ENCODE measurements at places on chromosomes 11 and 22.

GRCh38 chr11:23569547-23569946 is 709.3 kb upstream of the CCDC179 start:
- no peak for DNase-seq

DNA sequence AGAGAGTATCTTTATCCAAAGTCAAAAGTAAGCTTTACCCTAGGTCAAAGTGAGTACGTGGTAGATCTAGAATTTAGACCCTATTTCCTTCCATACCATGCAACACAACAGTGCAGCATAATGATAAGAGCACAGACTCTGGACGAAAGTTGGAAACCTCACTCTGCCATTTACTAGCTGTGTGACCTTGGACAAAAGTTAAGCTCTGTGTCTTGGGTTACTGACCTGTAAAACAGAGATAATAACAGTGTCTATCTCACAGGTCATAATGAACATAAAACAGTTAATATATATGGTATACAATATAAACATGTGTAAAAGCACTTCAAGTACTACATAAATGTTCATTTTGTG is 13.6 kb upstream of the CHRNA10 start:
- no peak for DNase-seq

DNA sequence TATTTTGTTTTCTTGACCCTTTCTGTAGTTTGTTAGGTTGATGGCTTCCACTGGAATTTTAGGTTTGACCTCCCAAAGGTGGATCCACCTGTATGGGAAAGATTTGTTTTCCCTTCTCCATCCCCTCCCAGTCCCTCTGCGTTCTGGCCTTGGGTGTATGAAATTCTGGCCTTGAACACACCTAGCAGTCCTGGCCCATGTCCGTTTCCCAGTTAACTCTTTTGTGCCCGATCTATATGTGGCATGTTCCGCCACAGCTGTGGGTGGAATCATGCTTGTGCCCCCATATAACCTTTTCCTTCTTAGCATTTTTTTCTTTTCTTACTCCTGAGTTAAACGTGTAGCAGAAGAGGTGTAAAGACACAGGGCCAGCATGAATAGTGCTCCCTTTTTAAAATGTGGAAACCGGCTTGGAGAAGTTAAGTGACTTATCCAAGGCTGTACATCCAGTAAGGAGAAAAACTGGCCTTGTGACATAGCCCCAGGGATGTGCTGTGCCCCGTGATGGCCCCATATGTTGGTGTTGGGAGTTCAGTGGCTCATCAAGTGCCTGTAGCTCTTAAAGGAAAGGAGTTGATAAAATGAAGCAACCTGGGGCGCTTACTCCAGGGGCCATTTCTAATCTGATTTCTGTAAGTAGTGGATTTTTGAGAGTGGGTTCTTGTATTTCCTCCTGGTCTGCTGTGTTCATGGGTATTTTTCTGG is 39.3 kb downstream of the ZNRF3 start:
- DNase-seq: no peak

DNA sequence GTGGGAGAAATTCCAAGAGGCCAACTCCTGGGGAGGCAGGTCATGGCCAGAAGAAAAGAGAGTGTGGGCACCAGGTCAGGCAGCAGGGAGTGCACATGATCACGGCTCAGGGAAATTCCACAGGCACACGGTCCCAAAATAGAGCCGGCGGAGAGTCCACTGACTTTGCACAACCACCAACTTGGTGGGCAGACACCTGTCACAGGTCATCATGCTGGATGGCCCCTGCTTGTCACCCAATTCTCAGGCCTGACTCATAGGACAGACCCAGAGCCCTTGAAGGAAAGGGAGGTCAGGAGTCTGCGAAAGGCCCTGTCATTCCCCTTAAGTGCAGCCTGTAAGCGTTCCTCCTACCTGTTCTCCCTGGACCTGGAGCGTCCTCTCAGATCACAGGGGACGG is 15.8 kb downstream of the APOL2 start:
- DNase-seq: no peak

DNA sequence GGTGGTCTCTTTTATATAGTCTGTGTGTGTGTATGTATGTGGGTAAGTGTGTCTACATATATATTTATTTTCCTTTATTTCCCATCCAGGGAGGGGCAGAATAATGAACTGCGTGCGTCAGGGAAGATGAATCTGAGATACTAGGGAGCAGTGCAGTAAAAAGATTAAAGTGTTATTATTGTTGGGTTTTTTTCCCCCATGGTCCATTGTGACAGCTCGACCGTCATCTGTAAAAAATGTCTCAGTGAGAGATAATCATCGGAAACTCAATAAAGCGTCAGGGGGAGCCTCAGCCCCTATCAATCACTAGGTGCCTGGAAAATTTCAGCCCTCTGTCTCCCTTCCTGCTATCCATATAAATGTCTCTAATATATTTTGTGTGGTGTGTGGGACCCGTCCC is 64.6 kb downstream of the CLPB start:
- DNase-seq: no peak

GRCh38 chr11:118401880-118402590 is 629 bp downstream of the ATP5MG start:
- peak; percentile 67 for DNase-seq

- no peak for DNase-seq
Measured at GRCh38 chr22:46504584-46504983, 32.8 kb downstream of the CELSR1 start.

- DNase-seq: no peak
Measured at GRCh38 chr11:10480026-10480425, 25.0 kb downstream of the AMPD3 start.

DNA sequence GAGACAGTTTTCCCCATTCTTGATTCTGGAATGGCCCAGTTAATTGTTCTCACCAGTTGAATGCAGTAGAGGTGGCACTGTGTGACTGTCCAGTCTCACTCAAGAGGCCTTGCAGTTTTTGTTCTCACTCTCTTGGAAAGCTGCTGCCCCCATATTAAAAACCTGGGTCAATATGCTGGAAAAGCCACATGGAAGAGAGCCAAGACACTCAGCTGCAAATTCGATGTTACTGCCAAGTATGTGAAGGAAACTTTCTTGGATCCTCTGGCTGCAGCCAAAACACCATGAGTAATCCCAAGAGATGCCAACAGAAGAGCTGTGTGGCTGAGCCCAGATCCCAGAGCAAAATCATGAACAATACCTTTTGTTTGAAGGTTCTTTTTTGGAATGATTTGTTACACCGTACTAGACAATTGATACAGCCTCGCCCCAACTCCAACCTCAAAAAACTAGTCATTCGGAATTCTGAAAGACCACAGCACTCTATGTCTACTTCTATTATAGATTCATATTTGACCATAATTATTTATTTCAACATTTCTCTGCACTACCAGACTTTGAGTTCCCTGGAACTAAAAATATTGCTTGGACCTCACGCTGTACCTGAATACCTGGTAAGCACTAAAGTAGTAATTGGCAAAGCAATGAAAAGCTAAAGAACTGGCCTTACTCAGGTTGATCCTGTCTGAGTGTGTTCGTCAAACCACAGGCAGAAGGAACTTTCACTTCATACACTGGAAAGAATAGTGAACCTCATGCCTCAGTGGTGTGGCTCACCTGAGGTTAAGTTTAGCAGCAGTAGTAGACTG is 378.8 kb downstream of the ETS1 start:
- peak; percentile 96 for DNase-seq

DNA sequence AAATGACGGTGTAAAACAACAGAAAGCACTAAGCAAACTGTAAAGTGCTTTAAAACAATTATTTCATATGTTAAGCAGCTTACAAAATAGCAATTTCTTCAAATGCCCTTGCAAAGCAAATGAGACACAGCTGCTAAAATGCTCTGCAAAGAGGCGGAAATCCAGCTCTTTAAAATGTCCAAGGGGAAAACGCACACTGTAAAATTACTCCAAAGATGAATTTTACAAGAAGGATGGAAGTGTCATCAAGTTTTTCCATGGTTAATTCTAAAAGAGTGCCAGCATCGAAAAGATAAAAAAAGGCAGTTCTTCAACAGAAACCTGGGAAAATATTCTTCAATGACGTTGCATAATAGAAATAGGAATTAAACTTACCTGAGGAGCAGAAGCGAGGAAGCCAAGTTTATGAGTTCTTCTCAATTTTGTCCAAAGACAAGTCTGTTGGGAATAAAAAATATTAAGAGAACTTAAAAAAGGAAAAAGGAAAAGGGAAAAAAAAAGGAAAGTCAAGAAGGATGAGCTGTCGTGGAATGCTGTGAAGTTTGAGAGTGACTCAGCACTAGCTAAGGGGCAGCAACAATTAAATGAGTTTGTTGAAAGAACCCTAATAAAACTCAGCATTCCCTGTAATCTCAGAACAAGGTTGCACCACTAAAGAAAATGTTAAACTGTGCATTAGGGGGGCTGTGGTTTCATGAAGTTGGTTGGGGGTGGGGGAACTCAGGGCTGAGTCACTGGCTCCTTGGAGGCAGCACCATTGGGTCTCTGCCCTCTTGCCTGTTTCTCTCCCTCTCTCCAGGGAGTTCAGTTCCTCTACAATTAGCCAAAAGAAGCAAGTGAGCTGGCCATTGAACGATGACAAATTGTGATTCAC is 64.2 kb upstream of the BLID start:
- DNase-seq: peak; percentile 100

DNA sequence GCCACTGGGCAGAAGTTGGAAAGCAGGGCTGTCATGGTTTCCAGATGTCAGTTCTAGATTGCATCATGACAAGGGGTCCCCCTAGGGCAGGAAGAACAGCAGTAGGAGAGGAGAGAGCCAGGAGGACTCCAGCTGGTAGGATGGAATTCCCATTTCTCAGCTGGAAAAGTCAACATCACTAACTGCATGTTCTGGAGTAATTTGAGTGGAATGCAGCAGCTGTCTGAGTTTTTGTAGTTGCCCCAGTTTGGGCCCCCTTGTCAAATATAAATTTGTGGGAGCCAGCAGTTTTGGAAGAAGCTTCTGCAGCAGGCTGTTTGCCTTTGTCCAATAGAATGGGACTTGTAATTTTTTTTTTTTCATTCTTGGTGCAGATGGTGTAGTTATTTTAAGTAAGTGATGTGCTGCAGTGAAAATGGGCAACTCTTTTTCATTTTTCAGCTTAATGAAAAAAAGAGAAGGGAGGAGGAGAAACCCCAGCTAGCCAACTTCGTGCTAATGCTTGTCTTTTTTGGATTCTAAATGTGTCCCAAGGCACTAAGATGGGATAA is 86.9 kb downstream of the LDLRAD3 start:
- DNase-seq: peak; percentile 64

DNA sequence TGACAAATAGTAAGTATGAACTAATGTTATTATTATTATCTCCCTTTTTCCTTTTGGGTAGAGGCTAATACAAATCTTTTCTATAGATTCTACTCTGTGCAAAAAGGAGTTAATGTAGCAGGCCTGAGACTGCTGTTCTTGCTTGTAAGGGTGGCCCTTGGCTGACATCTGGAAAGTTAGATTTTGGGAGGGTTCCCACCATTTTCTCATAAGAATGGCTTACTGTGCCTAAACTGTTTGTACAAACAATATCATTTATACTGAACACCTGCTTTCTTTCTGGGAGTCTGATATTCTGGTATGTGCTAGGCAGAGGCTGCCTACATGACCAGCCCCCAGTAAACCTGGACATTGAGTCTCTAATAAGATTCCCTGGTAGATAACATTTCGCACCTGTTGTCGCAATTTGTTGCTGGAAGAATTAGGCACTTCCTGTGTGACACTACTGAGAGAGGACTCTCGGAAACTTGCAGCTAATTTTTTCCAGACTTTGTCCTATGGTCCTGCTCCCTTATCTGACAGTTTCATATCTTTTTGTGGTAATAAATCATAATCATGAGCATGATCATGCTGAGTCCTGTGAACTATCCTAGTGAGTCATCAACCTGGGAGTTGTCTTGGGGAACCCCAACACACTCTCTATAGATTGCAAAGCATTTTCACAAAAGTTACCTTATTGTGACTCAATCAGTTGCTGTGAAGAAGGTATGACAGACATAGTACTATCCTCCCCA is 257.7 kb upstream of the CCDC90B start:
- no peak for DNase-seq

DNA sequence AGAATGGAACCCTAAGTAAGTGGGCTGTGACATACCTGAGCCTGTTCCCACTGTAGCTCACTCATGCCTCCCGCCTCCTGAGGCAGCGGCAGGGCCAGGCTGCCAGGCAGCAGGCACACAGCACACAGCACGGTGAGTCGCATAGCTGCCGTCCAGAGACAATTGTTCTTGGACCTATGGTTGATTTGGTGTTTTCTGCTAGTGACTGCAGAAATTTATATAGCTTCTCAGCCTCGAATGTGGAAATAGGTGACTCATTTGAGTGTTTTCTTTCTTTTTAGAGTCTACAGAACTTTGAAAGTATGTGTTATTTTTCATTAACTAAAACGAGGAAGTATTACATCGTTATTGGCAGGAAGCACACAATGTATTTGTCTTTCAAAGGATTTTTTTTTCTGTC is at the start of gene MMP7:
Gene MMP7, minus strand, starts transcription at position 190 of the 400 bp plus-strand sequence. Its CDS starts 47 bp downstream, at position 143.
- peak; percentile 69 for DNase-seq

DNA sequence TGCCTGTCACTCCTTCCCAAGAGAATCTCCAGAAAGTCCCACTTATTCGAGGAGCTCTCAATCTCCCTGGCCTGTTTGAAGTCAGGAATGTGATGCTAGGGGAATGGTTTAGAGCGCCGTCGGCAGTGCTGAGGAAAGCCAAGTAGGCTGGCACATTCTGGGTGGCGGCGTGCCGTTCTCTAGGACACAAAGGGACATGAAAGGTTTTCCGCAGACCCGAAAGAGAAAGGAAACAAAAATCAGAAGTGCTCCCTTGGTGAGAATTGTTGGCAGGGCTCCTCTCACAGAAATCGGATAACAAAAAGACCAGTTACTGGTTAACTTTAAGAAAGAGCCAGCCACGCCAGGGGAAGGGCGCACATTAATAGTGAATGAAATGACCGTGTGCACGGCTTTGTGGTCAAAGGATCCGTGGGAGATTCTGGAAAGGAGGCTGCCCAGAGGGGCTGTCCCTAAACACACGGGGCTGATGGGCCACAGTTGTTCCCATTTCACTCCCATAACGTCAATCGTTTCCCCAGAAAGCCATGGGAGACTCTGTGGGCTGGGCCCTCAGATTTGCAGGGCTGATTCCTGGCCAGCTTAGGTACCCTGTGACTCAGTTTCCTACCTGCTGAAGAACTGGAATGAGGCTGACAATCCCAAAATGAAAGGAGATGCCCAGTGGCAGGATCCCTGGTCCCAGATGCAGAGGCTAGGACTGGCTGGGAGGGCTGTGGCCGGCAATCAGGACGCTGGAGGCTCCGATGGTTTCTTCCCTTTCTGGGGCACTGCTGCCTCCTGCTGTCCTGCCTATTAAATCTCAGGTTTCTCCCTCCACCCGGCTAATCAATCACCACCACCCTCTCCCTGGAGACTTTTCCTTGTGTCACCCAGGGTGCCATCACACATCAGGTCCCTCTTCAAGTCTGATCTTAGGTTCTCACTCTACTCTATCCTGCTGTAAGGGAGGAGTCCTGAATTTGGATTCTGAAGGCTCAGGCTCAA is 82.3 kb downstream of the RCN1 start:
- peak; percentile 67 for DNase-seq

GRCh38 chr11:34318111-34319037 is 39.4 kb downstream of the ABTB2 start:
- DNase-seq: peak; percentile 38
